GDM1 (cell line): ENCODE measurements at places on chromosomes 16 and 17.
A peak's percentile ranks its signal among the peaks of the same experiment; 100 is the strongest.

DNA sequence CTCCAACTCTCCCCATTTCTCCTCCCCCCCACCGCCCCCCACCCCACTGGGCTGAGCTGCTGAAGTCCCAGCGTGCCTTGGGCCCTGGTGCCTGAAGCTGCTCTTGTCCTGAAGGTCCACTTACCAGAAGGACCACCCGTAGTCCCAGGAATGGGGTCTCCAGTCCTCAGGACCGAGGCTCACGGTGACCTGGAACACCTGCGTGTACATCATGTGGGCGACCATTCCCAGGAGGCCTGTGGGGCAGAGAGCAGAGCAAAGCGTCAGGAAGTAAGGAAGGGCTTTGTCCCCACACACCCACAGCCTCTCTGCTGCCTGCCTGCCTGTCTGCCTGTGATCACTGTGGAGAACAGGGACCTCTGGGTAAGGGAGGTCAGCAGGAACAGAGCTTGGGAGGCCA, 218.7 kb downstream of the GSG1L start:
- no peak for DNase-seq

DNA sequence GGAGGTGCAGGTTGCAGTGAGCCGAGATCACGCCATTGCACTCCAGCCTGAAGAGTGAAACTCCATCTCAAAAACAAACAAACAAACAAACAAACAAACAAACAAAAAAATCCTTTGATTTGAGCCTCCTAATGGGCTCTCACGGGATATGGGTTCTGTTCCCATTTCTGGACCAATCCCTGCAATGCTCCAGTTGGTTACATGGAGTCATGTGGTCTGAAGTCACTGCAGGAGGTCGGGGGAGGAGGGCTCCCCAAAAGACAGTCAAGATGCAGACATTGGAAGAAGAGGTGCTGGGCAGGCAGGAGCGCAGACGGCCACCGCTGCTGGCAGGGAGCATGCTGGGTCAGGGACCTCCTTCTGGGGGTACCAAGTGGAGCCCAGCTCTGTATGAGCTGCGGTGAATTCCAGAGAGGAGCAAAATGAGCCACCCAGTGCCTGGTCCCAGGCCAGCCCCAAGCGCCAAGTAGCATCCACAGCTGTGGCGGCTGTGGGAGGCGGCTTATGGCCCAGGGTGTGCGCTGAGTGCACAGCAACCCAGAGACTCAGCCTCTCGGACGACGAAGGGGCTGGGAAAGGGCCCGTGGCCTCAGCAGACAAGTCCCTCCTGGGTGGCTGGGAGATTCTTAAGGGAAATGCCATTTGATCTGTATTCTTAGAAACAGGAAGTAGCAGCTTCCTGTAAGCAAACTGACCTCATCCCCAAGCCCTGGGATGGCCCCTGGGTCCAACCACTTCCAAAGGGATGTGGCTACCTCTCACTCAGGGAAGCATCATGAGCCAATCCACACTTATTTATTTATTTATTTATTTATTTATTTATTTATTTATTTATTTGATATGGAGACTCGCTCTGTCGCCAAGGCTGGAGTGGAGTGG, 19.6 kb upstream of the ATP2A3 start:
- no peak for DNase-seq

- no peak for DNase-seq
Observed at GRCh38 chr17:19342611-19343255, 19.8 kb downstream of the B9D1 start.

GRCh38 chr17:83182620-83183101, 103.3 kb downstream of the METRNL start:
- DNase-seq = no peak

- DNase-seq = no peak
Observed at GRCh38 chr16:67235816-67236562, 9.1 kb downstream of the TMEM208 start.

DNA sequence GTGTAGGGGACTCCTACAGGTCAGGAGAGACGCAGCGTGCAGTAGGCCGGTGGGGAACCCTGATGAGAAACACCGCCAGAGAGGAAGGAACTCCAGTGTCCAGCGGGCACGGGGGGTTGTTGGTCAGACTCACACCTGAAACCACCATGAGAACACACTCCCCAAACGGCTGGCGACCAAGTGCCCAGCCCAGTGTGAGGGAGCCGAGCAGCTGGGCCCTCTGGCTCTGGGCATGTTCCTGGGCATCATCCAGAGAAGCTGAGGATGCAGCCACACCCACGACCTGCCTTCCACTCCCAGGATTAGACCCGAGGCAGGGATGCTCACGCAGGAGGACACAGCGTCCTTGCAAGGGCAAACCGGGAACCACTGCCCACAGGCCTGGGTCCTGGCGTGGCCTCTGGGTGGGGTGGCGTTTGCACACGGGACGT, 108.3 kb upstream of the ZNF750 start:
- no peak for DNase-seq

DNA sequence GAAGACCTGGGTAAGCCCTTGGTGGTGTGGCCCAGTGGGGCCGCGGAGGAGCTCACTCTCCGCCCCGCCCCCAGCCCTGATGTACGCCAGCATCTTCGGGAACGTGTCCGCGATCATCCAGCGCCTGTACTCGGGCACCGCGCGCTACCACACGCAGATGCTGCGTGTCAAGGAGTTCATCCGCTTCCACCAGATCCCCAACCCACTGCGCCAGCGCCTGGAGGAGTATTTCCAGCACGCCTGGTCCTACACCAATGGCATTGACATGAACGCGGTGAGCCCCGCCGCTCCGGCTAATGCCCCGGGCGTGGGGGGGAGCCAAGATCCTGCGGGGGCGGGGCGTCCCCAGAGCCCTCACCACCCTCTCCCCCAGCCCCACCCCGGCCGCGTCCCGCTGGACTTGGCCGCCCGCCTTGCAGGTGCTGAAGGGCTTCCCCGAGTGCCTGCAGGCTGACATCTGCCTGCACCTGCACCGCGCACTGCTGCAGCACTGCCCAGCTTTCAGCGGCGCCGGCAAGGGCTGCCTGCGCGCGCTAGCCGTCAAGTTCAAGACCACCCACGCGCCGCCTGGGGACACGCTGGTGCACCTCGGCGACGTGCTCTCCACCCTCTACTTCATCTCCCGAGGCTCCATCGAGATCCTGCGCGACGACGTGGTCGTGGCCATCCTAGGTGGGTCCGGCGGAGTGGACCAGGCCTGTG, 12.1 kb upstream of the DCAF7 start:
- no peak for DNase-seq

- no peak for DNase-seq
Observed at GRCh38 chr17:74565126-74565525, 2.2 kb downstream of the CD300H start.

- DNase-seq = no peak
Observed at GRCh38 chr16:28936784-28937155, 5.0 kb downstream of the CD19 start.

GRCh38 chr17:58694826-58695225, 2.4 kb downstream of the RAD51C start:
- DNase-seq = no peak

- DNase-seq = no peak
Observed at GRCh38 chr17:80943346-80944145, 48.1 kb upstream of the CHMP6 start.

- no peak for DNase-seq
Observed at GRCh38 chr16:85329059-85329812, 217.0 kb upstream of the CIBAR2 start.

DNA sequence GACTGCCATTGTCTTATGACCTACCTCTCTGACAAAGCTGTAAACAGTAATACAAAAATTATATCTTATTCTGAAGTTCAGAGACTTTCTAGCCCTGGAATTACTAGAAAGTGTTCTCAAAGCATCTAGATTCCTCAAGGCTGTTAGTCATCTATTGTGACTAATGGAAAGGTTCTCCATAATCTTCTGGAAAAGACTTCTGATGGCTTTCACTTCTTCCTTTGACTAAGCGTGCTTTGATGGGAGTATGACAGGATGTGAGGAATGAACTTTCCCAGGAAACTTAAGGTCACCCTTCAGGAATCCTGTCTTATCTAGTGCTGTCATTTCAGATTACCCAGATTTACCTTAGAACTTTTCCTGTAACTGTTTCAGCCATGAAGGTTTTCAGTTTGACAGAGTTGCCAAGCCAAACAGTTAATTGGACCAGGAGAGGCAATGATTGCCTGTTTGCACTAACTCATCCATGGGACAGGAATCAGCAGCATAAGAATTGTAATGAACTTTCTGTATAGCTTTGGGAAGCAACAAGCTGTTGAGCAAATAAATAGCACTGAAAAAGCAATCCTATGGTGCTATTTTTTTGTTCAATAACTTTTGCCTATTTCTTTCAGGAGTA, 43.5 kb downstream of the AP2B1 start:
- no peak for DNase-seq

DNA sequence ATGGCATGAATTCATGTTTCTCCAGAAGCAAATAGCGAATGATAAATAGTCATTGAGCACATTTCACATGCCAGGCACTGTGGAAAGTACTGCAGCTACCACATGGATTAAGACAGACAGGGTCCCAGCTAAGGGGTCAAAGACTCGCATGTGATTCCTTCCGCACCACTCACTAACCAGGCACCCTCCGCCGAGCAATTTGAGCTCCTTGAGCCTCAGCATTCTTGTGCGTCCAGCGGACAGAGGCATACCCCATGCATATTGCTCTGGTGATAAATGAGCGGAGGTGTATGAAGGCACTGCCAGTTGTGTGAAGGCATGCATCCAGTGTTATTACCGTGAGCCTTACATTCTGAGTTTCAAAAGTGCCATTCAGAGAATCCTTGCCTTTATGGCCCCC, 358.7 kb downstream of the HS3ST4 start:
- no peak for DNase-seq

GRCh38 chr16:11913425-11914079, 2.2 kb downstream of the GSPT1 start:
- no peak for DNase-seq

- no peak for DNase-seq
Observed at GRCh38 chr17:45828582-45829133, 16.0 kb upstream of the SPPL2C start.

DNA sequence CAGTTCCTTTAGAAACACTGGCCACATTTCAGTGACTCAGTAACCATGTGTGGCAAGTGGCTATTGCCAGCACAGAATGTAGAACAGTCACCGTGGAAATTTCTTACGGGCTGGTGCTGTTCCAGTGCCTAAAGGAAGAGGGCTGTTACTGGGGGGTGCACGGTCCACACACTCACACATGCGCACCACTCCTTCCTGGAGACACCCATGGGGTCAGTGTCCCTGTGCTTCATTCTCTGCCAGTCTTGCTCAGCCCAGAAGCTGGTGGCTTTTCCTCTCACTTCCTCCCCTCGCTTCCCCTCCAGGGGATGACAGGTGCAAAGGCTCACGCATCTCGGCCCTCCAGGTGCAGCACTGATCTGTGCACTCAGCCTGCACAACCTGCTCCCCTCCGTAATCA, 115.6 kb downstream of the CCDC182 start:
- DNase-seq = no peak

GRCh38 chr17:45184144-45184543, 22.5 kb downstream of the HEXIM2 start:
- DNase-seq = no peak

- no peak for DNase-seq
Observed at GRCh38 chr16:59164461-59164860, 430.3 kb upstream of the GOT2 start.

GRCh38 chr17:28726226-28726626, at the start of gene TLCD1:
Gene TLCD1, minus strand, starts transcription at chr17:28726233. Its CDS starts 136 bp downstream, at chr17:28726097.
- peak; percentile 40 for DNase-seq

GRCh38 chr16:79113826-79114225, 486.7 kb downstream of the MAF start:
- no peak for DNase-seq

DNA sequence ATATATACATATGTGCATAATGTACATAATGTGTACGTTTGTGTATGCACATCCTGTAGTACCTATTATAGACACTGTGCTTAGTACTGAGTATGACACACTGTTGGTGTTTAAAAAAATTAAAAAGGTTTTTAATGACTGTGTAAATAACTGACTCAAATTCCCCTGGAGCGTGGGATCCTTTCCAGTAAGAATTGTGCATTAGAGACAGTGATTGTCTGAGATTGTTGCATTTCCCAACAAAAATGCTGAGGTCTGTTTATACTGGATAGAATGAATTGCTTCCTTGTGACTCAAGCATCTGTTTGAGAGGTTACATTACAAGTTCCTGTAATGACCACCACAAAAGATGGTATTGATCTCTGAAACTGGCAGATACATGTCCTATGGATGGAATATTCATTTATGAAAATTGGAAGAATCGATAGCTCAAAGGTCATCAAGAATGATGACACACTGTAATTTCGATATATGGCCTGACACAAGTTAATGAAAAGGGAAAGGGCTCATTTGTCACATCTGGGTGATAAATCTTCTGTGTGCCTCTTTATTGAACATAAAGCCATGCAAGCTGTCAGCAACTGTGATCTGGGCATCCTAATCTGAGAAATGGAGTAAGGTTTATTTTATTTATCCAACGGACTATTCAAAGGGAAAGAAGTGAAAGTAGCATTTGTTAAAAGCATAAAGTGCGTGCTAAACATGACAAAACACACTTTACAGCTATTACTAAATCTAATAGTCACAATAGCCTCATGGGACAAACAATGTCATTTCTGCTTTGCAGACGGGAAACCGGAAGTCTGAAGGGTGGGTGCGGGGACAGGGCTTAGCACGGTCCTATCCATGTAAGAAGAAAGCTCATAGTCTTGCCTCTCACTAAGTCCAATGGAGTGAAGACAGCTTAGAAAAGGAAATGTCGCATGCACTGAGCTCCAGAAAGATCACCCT, 228.8 kb downstream of the CDH11 start:
- no peak for DNase-seq
